ENCODE measurements at places on chromosomes 12 and 14.
A peak's percentile ranks its signal among the peaks of the same experiment; 100 is the strongest.

DNA sequence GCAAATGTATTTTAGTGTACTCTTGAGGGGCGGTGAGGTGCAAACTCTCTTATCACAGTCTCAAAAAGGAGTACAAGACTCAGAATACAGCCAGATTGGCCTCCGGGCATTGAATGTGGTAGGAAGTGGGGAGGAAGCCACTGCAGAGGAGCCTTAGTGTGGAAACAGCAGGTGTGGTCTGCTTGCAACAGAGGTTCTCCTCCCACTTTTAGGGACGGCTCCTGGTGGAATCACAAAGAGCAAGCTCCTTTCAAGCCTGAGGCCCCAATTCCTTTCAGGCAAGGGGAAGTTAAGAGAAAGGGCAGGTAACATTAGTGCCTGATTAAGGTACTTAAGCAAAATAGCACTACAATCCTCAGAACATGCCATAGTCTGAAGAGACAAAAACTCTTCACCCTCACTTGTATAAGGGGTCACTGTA lies 23.7 kb upstream of the SLC2A3 start:
- peak; percentile 82 for DNase-seq

DNA sequence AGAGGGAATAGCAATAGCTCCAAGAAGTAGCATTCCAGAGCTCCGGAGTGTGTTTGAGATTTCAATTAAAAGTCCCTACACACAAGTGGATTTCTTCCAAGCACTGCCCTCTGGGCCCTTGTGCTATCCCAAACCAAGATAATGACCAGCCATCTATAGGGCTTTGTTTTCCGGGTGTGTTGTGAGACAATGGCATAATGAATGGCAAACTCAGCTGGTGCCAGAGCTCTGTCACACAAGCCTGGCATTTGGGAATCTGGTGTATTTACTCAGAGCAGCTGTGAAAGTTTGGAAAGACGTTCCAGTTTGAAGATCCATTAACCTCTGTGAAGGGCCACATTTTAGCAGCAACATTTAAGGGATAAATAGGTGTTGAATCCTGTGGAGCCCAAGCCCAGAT lies 61.2 kb upstream of the TMTC2 start:
- no peak for DNase-seq

DNA sequence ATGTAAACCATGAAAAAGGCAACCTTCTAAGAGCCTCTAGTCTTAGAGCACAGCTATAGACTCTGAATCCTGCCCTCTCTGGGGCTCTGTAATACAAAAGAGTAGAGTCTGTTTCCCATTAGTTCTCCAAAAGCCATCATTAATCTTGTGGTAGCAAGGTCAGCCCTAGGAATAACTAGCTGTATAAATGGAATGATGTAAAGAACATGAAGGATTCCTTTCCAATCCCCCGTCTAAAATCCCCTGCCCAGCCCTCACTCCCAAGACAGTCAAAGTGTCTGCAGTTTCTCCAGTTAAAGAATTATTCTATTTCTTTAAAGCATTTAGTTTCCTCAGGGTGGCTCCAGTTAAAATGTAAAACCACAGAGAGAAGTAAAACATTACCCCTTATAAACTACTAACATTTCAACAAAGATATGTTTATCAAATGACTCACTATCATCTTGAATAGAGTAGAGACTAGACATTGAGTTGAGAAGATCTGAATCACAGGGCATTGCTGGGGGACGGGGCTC lies 104.2 kb downstream of the ST8SIA1 start:
- no peak for DNase-seq

GRCh38 chr12:89163918-89164317 lies 188.4 kb downstream of the DUSP6 start:
- no peak for DNase-seq

- no peak for DNase-seq
Observed at GRCh38 chr12:128871516-128871892, 18.2 kb downstream of the GLT1D1 start.

DNA sequence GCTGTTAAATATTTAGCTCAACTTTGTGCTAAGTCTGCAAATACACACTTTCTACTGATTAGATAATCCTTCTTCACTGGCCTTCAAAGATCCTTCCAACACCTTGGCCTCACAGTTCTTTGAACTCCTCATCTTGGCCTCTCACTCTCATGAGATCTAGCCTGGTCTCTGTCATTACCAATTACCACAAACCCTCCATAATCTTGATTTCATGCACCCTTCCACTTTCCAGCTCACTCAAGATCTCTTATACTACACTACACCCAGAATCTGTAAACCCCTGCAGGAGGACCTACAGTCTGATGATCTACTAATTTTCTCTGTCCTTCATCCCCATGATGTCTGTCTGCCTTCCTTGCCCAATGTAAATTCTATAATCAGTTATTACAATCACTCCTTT lies 71.1 kb downstream of the DUSP16 start:
- DNase-seq, result no peak

Measured in foreskin keratinocyte (primary cell).